CD4-positive, CD25-positive, alpha-beta regulatory T cell (primary cell): ENCODE measurements at places on chromosomes 1 and 21.

DNA sequence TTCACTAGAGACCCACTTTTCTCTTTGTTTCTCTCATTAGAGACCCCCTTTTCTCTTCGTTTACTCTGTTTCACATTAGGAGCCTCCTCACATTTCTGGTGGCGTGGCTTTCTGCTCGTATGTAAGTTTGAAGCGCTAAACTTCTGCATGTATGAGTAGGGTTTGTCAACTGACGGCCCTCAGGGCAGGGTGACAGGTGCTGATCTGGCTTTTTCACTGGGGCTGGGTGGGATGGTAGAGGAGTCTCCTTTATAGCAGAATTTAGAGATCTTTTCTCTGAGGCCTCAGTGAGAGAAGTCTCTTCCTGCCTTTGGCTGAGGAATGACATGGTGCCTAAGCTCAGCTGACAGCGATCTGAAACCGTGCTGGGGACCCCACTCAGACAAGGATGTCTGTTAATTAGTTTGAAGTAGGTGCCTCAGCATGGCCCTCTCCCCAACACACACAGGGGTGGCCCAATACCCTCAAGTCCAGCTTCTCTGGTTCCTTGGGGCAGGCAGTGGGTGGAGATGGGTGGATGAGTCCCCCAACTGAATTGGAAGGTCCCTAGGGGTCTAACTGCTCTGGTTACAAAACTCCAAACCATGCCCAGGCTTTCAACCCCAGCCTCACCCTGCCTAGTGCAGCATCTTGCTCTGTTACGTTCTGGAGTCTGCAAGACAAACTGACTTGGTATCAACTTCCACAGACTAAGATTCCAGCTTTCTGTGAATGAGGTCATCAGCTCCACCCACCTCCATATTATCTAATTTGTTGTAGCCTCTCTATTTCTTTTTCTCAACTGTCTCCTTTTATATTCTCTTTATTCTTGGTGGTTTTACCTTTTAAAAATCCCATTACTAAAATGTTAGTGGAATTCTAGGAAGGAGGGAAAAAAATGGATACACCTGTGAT lies 3.2 kb downstream of the SLC1A7 start:
- no peaks in the 10 kb centered on the region for H3K27me3 ChIP-seq
- no peak for DNase-seq
- no peaks in the 10 kb centered on the region for H3K36me3 ChIP-seq
- H3K4me3 ChIP-seq, result no peak overlapping the region
- H3K4me1 ChIP-seq, result no peaks in the 10 kb centered on the region
- no peak overlapping the region for H3K27ac ChIP-seq

- H3K4me1 ChIP-seq, result peaks cover 27% of the 10 kb centered on the region
- H3K27ac ChIP-seq, result peak overlapping the region; percentile 100
- no peak overlapping the region for H3K4me3 ChIP-seq
- peaks cover 2% of the 10 kb centered on the region for H3K36me3 ChIP-seq
- H3K27me3 ChIP-seq, result no peaks in the 10 kb centered on the region
- DNase-seq, result no peak
Measured at GRCh38 chr1:1616045-1616790, 918 bp downstream of the MIB2 start.

DNA sequence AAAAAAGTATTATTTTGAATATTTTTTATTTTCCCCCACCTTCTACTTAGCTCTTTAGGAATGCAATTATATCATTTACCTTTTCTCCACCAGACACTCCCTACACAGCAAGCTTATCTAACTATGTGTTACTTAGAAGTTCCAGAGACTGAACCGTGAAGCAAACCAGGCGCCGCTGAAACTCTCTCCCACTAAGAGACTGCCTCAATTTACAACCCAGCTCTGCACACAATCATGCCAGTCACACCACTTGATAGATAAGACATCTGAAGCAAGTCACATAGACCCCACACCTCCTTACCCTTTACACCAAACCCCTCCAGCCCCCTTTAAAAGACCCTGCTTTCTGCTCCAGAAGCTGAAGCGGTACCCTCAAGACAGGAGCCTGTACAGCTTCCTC lies 245.5 kb downstream of the S1PR1 start:
- peaks cover 3% of the 10 kb centered on the region for H3K27me3 ChIP-seq
- no peak for DNase-seq
- H3K4me1 ChIP-seq, result no peaks in the 10 kb centered on the region
- no peaks in the 10 kb centered on the region for H3K36me3 ChIP-seq

GRCh38 chr1:183932412-183932811 lies 105.1 kb downstream of the COLGALT2 start:
- H3K4me3 ChIP-seq, result no peak overlapping the region
- H3K4me1 ChIP-seq, result no peaks in the 10 kb centered on the region
- DNase-seq, result no peak
- no peaks in the 10 kb centered on the region for H3K27me3 ChIP-seq
- H3K27ac ChIP-seq, result no peak overlapping the region

DNA sequence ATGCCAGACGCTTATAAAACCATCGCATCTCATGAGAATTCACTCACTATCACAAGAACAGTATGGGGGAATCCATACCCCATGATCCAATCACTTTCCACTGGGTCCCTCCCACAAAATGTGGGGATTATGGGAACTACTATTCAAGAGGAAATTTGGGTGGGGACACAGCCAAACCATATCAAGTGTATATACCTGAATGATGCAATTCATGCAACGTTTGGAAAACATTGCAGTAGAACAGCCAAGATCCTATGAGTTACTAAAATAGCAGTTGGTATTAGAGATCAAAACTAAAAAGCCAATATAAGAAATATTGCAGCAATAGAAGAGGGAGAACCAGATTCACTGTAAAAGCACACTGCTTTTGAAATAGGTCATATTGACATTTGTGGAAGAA lies 1543.9 kb upstream of the B3GALT2 start:
- no peaks in the 10 kb centered on the region for H3K4me1 ChIP-seq
- no peaks in the 10 kb centered on the region for H3K36me3 ChIP-seq
- no peak overlapping the region for H3K4me3 ChIP-seq
- H3K27me3 ChIP-seq, result no peaks in the 10 kb centered on the region
- H3K27ac ChIP-seq, result no peak overlapping the region

GRCh38 chr1:206513312-206514111 lies 6.2 kb downstream of the RASSF5 start:
- no peaks in the 10 kb centered on the region for H3K36me3 ChIP-seq
- H3K4me3 ChIP-seq, result no peak overlapping the region
- H3K4me1 ChIP-seq, result peaks cover 2% of the 10 kb centered on the region
- H3K27me3 ChIP-seq, result peaks cover 10% of the 10 kb centered on the region
- no peak for DNase-seq
- no peak overlapping the region for H3K27ac ChIP-seq

DNA sequence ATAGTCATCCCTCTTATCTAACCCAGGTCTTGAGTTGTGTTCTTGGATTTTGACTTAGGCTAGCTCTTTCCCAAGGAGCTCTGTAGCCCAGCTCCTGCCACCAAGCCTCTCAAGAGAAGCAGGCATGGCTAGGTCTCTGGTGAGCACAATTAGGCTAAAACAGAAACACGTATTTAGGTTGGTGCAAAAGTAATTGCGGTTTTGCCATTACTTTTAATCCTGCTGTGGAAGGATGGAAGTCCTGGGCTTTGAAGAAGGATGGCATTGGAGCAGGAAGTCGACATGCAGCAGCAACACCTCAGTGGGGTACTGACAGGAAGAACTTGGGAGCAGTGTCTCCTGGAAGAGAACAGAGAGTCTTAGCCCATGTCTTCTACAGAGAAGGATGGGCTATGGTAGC lies 80.0 kb upstream of the CCDC190 start:
- H3K36me3 ChIP-seq, result no peaks in the 10 kb centered on the region
- no peaks in the 10 kb centered on the region for H3K4me1 ChIP-seq
- peaks cover 8% of the 10 kb centered on the region for H3K27me3 ChIP-seq
- no peak overlapping the region for H3K4me3 ChIP-seq

GRCh38 chr1:10754568-10755329 lies 41.7 kb downstream of the CASZ1 start:
- DNase-seq, result no peak
- H3K4me3 ChIP-seq, result no peak overlapping the region
- no peak overlapping the region for H3K27ac ChIP-seq
- no peaks in the 10 kb centered on the region for H3K27me3 ChIP-seq
- H3K4me1 ChIP-seq, result peaks cover 13% of the 10 kb centered on the region

GRCh38 chr1:77282866-77283539 lies 1.2 kb downstream of the AK5 start:
- H3K4me3 ChIP-seq, result peak overlapping the region; percentile 60
- no peak for DNase-seq

- no peak for DNase-seq
- H3K27me3 ChIP-seq, result no peaks in the 10 kb centered on the region
- H3K27ac ChIP-seq, result no peak overlapping the region
Measured at GRCh38 chr1:87588495-87588894, 259.8 kb downstream of the LMO4 start.

- H3K27me3 ChIP-seq, result peaks cover 5% of the 10 kb centered on the region
- no peak overlapping the region for H3K27ac ChIP-seq
- DNase-seq, result no peak
- no peaks in the 10 kb centered on the region for H3K36me3 ChIP-seq
Measured at GRCh38 chr1:23561076-23561812, 1.9 kb upstream of the ID3 start.

GRCh38 chr21:41900401-41900800 lies 21.3 kb upstream of the PRDM15 start:
- no peak overlapping the region for H3K27ac ChIP-seq
- peaks cover 2% of the 10 kb centered on the region for H3K36me3 ChIP-seq
- H3K4me3 ChIP-seq, result no peak overlapping the region
- DNase-seq, result no peak

- DNase-seq, result no peak
- no peaks in the 10 kb centered on the region for H3K36me3 ChIP-seq
- no peak overlapping the region for H3K27ac ChIP-seq
- no peaks in the 10 kb centered on the region for H3K27me3 ChIP-seq
- H3K4me1 ChIP-seq, result no peaks in the 10 kb centered on the region
- no peak overlapping the region for H3K4me3 ChIP-seq
Measured at GRCh38 chr1:221856228-221857093, 114.6 kb upstream of the DUSP10 start.

DNA sequence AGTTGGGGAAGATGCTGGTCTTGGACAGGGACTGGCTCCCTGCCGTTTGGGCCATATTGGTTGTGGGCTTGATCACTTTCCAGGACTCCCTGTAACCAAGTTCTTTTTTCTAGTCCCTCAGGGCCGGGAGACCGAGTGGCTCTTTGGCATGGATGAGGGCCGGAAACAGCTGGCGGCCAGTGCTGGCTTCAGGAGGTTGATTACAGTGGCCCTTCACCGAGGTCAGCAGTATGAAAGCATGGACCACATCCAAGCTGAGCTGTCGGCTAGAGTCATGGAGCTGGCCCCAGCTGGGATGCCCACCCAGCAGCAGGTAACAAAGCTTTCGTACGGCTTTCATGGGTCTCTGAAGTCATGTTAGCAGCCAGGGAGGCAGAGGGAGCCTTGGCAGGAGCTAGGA lies 4.3 kb downstream of the METTL13 start:
- H3K4me3 ChIP-seq, result no peak overlapping the region
- H3K27me3 ChIP-seq, result no peaks in the 10 kb centered on the region
- no peak overlapping the region for H3K27ac ChIP-seq
- no peak for DNase-seq
- peaks cover 58% of the 10 kb centered on the region for H3K36me3 ChIP-seq
